Activated CD4-positive, alpha-beta memory T cell treated with anti-CD3 and anti-CD28 coated beads for 36 hours (primary cell): ENCODE measurements at places on chromosomes 7 and 10. TPM values are rescaled to one million over a fixed set of nuclear protein-coding genes. Genes with fewer than 3 reads are reported as not detected.

GRCh38 chr7:50834679-50835078 is 52.0 kb upstream of the GRB10 start:
- no peak overlapping the region for H3K27ac ChIP-seq
- H3K4me3 ChIP-seq = no peak overlapping the region
- H3K27me3 ChIP-seq = peaks cover 41% of the 10 kb centered on the region
- no peak for DNase-seq

DNA sequence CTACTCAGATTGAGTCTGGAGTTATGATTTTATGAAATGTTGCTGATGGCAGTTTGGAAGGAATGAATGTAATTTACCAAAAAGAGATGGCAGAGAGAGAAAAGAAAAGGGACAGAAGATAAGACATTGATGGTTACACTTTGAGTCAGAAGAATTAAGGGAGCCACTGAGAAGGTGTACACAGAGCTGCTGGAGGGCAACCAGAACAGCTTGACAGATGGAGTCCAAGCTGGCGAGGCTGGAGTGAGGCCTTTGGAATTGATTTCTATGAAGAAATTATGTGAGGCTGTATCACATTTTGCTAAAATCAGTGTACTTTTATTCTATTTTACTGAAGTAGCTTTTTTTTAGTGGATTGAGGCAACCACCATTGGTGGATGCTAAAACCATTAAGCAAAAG is 740.5 kb downstream of the REEP3 start:
- H3K4me3 ChIP-seq = no peak overlapping the region
- H3K36me3 ChIP-seq = no peaks in the 10 kb centered on the region
- DNase-seq = no peak
- no peak overlapping the region for H3K27ac ChIP-seq

GRCh38 chr7:4151524-4151923 is 530.6 kb upstream of the FOXK1 start:
- no peak overlapping the region for H3K4me3 ChIP-seq
- no peaks in the 10 kb centered on the region for H3K4me1 ChIP-seq
- no peak overlapping the region for H3K27ac ChIP-seq
- H3K27me3 ChIP-seq = no peaks in the 10 kb centered on the region

DNA sequence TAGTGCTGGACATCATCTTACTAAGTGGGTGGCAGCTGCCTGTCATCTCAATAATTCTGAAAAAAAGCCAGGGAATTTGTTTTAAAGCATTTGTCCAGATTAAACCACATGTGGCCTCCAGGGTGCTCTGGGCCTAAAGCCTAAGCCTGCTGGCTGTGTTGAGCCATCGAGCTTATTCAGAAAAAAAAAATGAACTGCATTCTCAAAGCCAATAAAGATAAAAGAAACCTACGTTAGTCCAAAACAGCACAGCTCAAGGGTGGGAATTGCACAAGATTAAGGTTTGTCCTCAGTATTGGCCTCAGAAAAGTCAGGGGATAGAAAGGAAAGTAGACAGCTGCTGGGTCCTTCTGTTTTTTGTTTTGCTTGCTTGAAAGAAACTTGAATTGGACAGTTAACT is 22.6 kb upstream of the PRTFDC1 start:
- H3K4me1 ChIP-seq = peaks cover 2% of the 10 kb centered on the region
- no peak overlapping the region for H3K4me3 ChIP-seq
- no peaks in the 10 kb centered on the region for H3K36me3 ChIP-seq
- DNase-seq = no peak
- H3K27me3 ChIP-seq = no peaks in the 10 kb centered on the region

- H3K4me3 ChIP-seq = no peak overlapping the region
- no peaks in the 10 kb centered on the region for H3K27me3 ChIP-seq
- no peak for DNase-seq
Observed at GRCh38 chr7:154977250-154977649, 25.7 kb downstream of the PAXIP1 start.

GRCh38 chr7:471191-471865 is 48.3 kb downstream of the PDGFA start:
- H3K27me3 ChIP-seq = peaks cover under 1% of the 10 kb centered on the region
- DNase-seq = no peak
- H3K27ac ChIP-seq = no peak overlapping the region
- H3K4me1 ChIP-seq = peaks cover 2% of the 10 kb centered on the region

DNA sequence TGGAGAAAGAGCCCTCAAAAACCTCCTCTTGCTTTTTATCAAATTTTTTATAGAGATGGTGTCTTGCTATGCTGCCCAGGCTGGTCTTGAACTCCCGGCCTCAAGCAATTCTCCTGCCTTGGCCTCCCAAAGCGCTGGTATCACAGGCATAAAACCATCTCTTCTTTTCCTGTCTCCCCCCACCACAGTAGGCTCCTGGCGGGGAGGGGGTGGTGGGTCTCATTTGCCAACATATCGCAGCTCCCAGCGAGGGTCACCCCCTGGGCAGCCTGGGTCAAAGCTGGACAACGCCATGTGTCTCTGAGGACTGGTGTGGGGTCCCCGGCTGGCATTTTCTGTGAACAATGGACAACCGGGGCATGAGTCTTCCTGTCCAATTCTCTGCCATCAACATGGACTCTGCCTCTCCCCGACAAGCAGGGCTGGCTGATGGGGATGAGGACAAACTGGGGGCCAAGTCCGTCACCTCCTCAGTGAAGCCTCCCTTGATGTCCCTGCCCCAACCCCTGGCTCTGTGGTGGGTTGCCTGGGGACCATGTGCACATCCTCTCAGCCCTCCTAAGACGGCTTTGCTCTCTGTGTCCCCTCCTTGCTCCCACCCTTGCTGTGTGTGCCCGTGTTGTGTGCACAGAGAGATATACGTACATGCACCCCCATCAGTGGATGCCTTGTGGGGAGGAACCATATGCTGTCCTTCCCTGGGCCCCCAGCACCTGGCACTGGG is 86.4 kb upstream of the GNA12 start:
- no peaks in the 10 kb centered on the region for H3K27me3 ChIP-seq
- DNase-seq = no peak
- no peak overlapping the region for H3K4me3 ChIP-seq
- H3K36me3 ChIP-seq = peaks cover 44% of the 10 kb centered on the region
- no peak overlapping the region for H3K27ac ChIP-seq

DNA sequence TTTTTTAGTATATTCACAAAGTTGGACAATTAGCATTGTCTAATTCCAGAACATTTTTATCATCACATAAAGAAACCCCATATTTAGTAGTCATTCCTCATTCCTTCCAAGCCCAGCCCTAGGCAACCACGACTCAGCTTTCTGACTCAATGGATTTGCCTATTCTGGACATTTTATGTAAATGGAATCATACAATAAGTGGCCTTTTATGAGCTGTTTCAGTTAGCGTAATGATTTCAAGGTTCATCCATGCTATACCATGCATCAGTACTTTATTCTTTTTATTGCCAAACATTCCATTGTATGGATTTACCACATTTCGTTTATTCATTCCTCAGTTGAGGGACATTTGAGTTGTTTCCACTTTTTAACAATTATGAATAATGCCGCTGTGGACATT is 249.2 kb downstream of the DYNC1I1 start:
- peaks cover 8% of the 10 kb centered on the region for H3K27me3 ChIP-seq
- H3K4me3 ChIP-seq = no peak overlapping the region
- DNase-seq = no peak
- H3K36me3 ChIP-seq = no peaks in the 10 kb centered on the region
- no peak overlapping the region for H3K27ac ChIP-seq

DNA sequence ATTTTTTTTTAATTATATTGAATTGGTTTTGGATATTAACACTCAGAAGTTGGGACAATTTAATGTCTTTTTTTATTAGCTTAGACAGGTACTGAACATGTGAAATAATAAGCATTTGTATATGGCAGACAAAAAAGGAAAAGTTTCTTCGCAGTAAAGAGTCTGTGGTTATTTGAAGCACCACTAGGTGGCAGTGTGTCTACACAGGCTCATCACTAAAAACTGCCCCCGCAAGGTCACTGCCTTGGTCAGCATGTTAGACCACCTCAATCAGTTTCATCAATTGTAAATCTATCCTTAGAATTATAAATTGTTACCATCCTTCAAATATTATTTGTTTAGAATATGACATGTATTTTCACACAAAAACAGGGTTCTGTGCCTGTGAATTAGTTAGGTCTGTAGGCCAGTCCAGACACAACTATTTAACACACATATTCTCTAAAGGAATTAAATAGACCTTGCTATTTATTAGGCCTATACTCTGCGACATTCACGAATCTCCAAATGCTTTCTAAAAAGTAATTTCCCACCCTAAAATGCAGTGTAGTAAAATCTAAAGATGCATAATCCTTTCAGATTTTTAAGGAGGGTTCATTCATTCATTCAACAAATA is 17.0 kb downstream of the PNLIPRP3 start:
- no peak for DNase-seq
- H3K36me3 ChIP-seq = no peaks in the 10 kb centered on the region
- no peak overlapping the region for H3K27ac ChIP-seq
- no peak overlapping the region for H3K4me3 ChIP-seq

GRCh38 chr7:66960192-66960591 is 35.2 kb downstream of the SBDS start:
- DNase-seq = no peak
- no peak overlapping the region for H3K27ac ChIP-seq
- H3K4me3 ChIP-seq = no peak overlapping the region
- no peaks in the 10 kb centered on the region for H3K4me1 ChIP-seq
- peaks cover 14% of the 10 kb centered on the region for H3K36me3 ChIP-seq

GRCh38 chr7:137846549-137846826 is 286 bp downstream of the DGKI start:
- H3K4me1 ChIP-seq = peaks cover 15% of the 10 kb centered on the region
- no peaks in the 10 kb centered on the region for H3K36me3 ChIP-seq
- peaks cover 53% of the 10 kb centered on the region for H3K27me3 ChIP-seq
- no peak overlapping the region for H3K27ac ChIP-seq
- no peak overlapping the region for H3K4me3 ChIP-seq

GRCh38 chr7:115435178-115435577 is 513.3 kb downstream of the MDFIC start:
- DNase-seq = no peak
- peaks cover 1% of the 10 kb centered on the region for H3K27me3 ChIP-seq
- no peak overlapping the region for H3K27ac ChIP-seq
- H3K36me3 ChIP-seq = no peaks in the 10 kb centered on the region
- H3K4me3 ChIP-seq = no peak overlapping the region

GRCh38 chr7:47538846-47539311 is 43.0 kb downstream of the TNS3 start:
- no peaks in the 10 kb centered on the region for H3K4me1 ChIP-seq
- DNase-seq = no peak
- no peak overlapping the region for H3K4me3 ChIP-seq
- no peaks in the 10 kb centered on the region for H3K36me3 ChIP-seq
- peaks cover 4% of the 10 kb centered on the region for H3K27me3 ChIP-seq
- no peak overlapping the region for H3K27ac ChIP-seq

- H3K36me3 ChIP-seq = no peaks in the 10 kb centered on the region
- H3K4me3 ChIP-seq = no peak overlapping the region
- no peaks in the 10 kb centered on the region for H3K4me1 ChIP-seq
Observed at GRCh38 chr7:31000779-31001178, 37.0 kb downstream of the GHRHR start.

DNA sequence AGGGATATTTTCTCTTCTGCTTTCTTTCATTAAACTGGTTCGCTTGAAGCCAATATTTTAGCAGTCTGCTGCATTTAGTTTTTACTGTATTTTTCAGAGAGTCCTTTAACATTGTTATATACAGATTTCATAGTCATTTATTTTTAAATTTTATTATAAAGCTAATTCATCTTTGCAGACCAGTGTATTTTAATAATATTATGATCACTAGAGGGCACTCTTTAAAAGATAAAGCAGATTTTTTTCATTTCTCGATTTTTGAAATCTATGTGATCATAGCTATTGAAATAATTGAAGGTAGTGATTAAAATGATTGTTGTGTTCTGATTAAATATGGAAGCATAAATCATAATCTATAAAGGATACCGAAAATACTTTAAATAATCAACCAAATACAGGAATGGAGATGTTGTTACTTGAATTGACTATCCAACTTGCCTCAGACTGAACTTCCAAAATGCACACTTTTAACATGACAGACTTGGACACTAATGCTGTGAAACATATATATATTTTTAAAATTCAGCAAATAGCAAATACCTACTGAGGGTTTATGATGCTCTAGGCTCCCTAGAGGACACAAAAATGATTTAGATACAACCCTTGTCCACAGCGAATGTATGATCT is 35.2 kb downstream of the ST7 start:
- H3K27me3 ChIP-seq = no peaks in the 10 kb centered on the region
- DNase-seq = no peak
- H3K27ac ChIP-seq = no peak overlapping the region

- H3K36me3 ChIP-seq = peaks cover 3% of the 10 kb centered on the region
- H3K27ac ChIP-seq = no peak overlapping the region
- no peaks in the 10 kb centered on the region for H3K27me3 ChIP-seq
- H3K4me3 ChIP-seq = no peak overlapping the region
- H3K4me1 ChIP-seq = no peaks in the 10 kb centered on the region
Observed at GRCh38 chr7:121515630-121516401, 119.7 kb upstream of the FAM3C start.

- DNase-seq = no peak
- H3K4me3 ChIP-seq = no peak overlapping the region
- peaks cover 2% of the 10 kb centered on the region for H3K27me3 ChIP-seq
- H3K4me1 ChIP-seq = no peaks in the 10 kb centered on the region
- H3K36me3 ChIP-seq = no peaks in the 10 kb centered on the region
Observed at GRCh38 chr7:152521420-152522337, 85.9 kb upstream of the KMT2C start.

GRCh38 chr7:51129527-51130472 is 186.8 kb downstream of the COBL start:
- no peaks in the 10 kb centered on the region for H3K4me1 ChIP-seq
- H3K27me3 ChIP-seq = peaks cover 1% of the 10 kb centered on the region
- no peak for DNase-seq
- H3K36me3 ChIP-seq = no peaks in the 10 kb centered on the region

DNA sequence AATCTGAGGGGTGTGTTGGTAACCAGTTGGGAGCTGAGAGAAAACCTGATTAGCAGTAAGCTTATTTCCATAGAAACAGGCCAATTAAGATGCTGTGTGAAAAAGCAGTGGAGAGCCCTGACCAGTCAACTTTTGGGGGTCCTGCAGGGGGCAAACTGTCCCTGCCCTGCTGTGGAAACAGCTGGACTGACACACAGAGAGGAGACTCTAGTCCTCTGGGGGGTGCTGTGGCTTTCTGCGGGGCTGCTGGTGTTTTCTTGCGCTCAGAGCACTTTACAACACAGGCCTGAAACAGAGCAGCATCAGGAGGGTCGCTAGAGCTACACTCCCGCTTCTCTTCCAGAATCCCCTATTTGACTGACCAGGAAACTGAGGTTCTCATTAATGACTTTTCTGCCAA is 546.9 kb upstream of the GALNT17 start:
- no peak overlapping the region for H3K27ac ChIP-seq
- no peaks in the 10 kb centered on the region for H3K4me1 ChIP-seq
- no peak for DNase-seq
- H3K36me3 ChIP-seq = no peaks in the 10 kb centered on the region
- no peaks in the 10 kb centered on the region for H3K27me3 ChIP-seq

The MOGAT3 gene
- total RNA-seq = not detected

The REPIN1 gene
- 52.3 TPM for total RNA-seq

The VSTM2A gene
- not detected for total RNA-seq

The ELAPOR2 gene
- 4.1 TPM for total RNA-seq

The CCDC71L gene
- 35.0 TPM for total RNA-seq

The WEE2 gene
- total RNA-seq = not detected

The ABLIM1 gene
- total RNA-seq = 119 TPM

The PEX1 gene
- total RNA-seq = 16.9 TPM

The WIPF3 gene
- not detected for total RNA-seq

The CTNNA3 gene
- not detected for total RNA-seq
